Stimulated activated CD8-positive, alpha-beta memory T cell treated with anti-CD3 and anti-CD28 coated beads, Interleukin-4, amount 100 ng/mL, for 1 hour (primary cell): ENCODE measurements at places on chromosomes 12 and 14.

GRCh38 chr14:87066221-87066817 is 926.7 kb downstream of the GALC start:
- DNase-seq, result no peak

DNA sequence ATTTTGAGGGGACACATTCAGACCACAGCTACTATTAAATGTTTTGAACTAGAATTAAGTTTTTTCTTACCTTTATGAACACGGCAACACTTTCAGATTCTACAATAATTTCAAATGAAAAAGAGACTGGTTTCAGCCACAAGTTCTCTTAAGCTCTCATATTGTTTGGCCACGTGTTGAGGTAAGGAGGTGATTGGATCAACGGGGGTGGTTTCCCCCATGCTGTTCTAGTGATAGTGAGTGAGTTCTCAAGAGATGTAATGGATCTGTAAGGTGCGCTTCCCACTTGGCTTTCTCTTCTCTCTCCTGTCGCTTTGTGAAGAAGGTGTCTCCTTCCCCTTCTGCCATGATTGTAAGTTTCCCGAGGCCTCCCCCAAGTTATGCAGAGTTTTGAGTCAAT is 48.9 kb upstream of the DYRK2 start:
- DNase-seq, result no peak

GRCh38 chr14:22601996-22602395 is 3.9 kb downstream of the ABHD4 start:
- no peak for DNase-seq

GRCh38 chr12:15966426-15966825 is 55.3 kb downstream of the DERA start:
- DNase-seq, result no peak

DNA sequence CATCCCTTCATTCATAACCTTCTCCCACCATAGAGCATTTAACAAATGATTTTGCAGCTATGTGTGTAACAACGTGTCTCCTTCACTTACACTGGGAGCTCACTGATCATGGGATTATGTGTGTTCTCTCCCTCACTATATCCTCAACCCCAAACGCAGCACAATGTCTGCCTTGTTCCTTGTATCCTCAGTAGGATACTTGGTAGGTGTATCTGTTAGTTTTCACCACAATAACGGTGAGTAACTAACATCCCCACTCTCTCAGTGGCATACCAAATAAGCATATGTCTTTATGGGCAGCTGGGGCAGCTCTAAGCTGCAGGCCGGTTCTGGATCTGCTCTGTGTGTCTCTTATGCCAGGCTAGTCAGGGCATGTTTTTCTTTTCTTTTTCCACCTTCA is 166.7 kb upstream of the PWP1 start:
- DNase-seq, result no peak

DNA sequence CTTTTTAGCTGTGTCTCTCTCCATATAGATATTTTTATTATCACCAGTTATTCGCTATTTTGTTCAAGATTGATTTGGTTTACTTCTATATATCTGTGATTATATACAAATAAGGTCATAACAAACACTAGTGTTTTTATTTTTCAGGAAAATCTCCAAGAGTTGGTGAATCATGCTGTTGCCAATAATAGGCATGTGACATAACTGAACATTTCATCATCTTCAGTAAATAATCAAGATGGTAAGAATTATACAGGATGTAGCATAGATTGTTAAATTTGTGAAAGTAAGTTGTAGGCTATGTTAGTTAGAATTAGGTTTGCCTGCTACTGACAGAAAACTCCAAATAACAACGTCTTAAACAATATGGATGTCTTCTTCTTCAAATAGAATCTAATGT is 240.9 kb upstream of the PDE3A start:
- DNase-seq, result no peak

DNA sequence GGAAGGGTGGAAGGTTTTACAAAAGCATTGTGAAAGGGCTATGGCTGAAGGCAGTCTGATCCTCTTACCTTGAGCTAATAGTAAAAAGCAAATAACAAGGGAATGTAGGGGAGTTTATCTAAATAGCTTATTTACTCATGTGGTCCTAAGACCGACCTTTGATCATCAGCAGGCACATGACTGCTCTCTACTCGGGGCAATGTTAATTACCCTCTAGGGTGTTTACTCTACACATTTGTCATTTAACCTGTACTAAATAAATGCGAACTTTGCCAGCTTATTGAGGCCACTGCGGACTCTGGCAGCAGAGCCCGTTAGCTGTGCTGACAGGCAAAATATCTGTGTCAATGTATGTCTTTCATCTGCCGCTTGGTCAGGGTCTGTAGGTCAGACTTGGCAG is 768.3 kb upstream of the ATXN7L3B start:
- DNase-seq, result no peak

- DNase-seq, result no peak
Observed at GRCh38 chr12:111405859-111406473, at the start of gene SH2B3. Gene SH2B3 (plus strand): TSS chr12:111405923. CDS start chr12:111418146, 12,223 bp downstream.

GRCh38 chr12:93027041-93027440 is 97.9 kb upstream of the EEA1 start:
- no peak for DNase-seq

DNA sequence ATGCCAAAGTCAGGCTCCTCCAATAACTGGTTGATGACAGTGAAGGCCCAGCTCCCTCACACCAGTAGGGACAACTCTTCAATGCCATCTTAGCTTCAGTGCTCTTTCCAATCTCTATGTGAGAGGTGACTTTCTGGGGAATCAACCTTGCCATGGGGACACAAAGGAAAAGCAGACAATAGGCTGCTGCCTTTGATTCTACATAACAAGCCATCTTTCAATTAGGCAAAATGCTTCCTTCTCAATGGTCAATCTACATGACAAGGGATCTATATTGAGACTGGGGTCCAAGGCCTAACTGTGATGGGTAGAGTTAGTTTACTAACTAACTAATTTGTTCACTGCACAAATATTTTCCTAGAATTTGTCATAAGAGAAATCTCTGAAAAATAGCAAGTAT is 1417.5 kb upstream of the SEL1L start:
- DNase-seq, result no peak

- DNase-seq, result no peak
Observed at GRCh38 chr14:79118291-79118690, 948.1 kb downstream of the NRXN3 start.

DNA sequence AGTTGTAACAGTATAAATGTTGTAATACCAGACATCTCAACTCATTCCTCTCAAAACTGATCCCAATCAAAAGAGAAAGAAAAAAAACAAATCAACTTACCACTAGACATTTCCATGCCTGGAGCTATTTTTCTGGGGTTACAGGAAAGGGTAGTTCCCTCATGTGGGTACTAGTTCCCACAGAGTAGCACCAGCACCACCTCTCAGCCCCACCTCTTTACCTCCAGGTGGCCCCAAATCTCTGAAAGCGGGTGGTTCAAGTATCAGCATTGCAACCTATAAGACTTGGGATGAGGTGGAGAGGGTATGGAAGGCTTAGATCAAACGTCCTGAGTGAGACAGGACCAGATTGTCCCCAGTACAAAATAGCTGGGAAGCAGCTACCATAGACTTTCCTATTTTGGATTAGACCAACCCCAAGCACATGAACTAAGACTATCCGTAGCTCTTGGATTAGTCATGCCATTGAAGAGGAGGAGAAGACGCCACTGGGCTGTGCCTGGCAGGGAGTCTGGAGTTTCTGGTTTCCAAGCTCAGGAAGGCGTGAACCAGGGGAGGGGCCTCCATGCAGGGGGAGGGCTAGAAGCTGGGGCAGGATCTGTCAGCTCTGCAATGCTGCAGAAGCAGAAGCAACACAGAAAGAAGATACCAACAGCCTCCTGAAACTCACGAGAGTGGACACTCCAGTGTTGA is at the start of gene SLC39A2:
Gene SLC39A2, plus strand, starts transcription at position 620 of the 693 bp plus-strand sequence. CDS start 154 bp downstream, outside the sequence.
- DNase-seq, result no peak

DNA sequence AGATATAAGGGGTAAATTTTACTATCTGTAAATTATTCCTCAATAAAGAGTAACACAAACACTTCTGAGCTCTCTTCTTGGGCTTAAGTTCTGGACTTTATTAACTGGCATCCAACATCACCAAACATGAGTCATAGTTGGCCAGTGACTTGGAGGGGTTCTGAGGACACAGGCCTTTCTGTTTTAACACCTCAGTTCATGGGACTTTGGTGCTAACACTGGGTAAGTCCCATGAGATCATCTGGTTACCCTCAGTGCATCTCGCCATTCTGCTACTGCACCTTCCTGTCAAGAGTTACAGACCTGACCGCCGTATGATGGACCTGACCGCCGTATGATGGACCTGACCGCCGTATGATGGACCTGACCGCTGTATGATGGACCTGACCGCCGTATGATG is 9.9 kb downstream of the SLC15A4 start:
- DNase-seq, result no peak

- no peak for DNase-seq
Observed at GRCh38 chr12:113316155-113316554, 18.8 kb downstream of the SLC8B1 start.

- DNase-seq, result no peak
Observed at GRCh38 chr12:116673681-116674111, 64.2 kb downstream of the SPRING1 start.

DNA sequence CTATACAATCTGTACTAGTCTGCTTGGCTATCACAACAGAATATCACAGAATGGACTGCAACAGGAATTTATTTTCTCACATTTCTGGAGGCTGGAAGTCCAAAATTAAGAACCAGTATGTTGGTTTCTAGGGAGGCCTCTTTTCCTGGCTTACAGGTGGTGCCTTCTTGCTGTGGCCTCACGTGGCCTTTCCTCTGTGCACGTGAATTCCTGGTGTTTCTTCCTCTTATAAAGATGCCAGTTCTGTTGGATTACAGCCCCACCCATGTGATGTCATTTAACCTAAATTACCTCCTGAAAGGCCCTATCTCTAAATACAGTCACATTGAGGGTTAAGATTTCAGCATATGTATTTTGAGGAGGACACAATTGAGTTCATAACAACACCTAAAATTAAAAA is 32.1 kb upstream of the C2CD5 start:
- no peak for DNase-seq

- no peak for DNase-seq
Observed at GRCh38 chr12:27779416-27779919, 565 bp upstream of the KLHL42 start.

DNA sequence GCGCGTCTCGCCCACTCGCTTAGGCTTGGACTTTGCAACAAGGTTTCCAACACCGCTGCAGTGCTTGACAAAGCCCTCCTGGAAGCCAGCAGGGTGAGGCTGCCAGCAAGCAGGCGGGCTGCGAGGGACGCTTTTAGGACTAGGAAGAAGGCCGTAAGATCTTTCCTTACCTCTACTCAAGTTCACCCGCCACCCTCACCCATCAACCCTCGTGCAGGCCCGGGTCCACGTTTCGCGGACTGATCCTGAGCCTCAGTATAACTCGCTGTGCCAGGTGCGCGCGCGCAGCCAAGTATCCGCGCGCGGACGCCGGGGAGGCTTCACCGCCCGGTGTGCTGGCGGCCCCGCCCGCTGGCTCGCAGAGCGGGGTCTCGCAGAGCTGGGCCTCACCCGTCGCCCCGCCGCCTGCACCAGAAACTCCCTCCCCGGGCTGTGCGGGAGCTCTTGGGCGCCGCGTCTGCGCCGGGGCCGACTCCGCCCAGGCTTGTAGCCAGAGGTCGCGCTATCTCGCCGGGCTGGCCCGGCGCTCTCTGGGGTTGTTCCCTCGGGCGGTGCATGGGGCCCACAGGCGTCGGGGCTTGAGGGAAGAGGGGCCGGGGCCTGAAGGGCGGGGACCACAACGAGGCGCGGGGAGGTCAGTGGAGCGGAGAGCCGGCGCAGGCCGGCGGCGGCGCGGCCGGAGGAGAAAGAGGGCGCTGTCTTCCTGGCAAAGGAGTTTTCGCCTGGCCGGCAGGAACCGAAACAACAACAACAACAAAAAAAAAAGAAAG is 7.6 kb upstream of the SIX1 start:
- DNase-seq, result no peak

GRCh38 chr14:101518611-101519473 is 42.5 kb upstream of the DIO3 start:
- DNase-seq, result no peak
